A549 (cell line): ENCODE measurements at places on chromosomes 5 and 9. TPM values are rescaled to one million over a fixed set of nuclear protein-coding genes. Genes with fewer than 3 reads are reported as not detected.

- DNase-seq = no peak
Observed at GRCh38 chr5:68015381-68016302, 199.9 kb upstream of the PIK3R1 start.

FOXD4L3 gene
- polyA plus RNA-seq = 0.06 to 0.12 TPM (median 0.07 TPM) in 3 replicates

MLANA gene
- not detected in 3 replicates for polyA plus RNA-seq

SLC6A3 gene
- 0.03 to 0.06 TPM (median 0.05 TPM) in 3 replicates for polyA plus RNA-seq

GPR150 gene
- 0.05 to 0.13 TPM in 2 of 3 replicates, not detected in the other for polyA plus RNA-seq

DNA sequence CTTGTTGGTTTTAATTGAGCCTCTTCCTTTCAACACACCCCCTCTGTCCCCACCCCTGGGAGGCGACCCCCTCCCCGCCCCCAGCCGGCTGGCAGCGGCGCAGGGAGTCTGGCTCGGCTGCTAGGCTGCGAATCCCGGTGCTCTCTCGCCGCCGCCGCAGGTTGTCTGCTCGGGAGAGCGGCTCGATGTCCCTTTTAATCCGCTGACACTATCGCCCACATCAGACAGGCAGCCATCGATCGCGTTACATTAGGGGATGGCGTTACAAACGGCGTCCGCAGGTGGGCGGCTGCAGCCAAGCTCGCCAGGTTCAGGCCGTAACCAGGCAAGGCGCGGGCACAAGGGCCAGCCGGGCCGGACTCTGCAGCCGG lies 1.3 kb downstream of the NR2F1-AS1 start:
- DNase-seq = no peak

FBXW2 gene
- 28.8 to 33.5 TPM (median 33.1 TPM) in 3 replicates for polyA plus RNA-seq
